Mucosa of descending colon (tissue), 3 donors: ENCODE measurements at places on chromosomes 2 and 18. TPM values are rescaled to one million over a fixed set of nuclear protein-coding genes. Genes with fewer than 3 reads are reported as not detected.

- no peak for DNase-seq
Observed at GRCh38 chr2:13650586-13651180, 933.9 kb downstream of the TRIB2 start.

- no peak for DNase-seq
Observed at GRCh38 chr2:231987124-231987727, 25.7 kb downstream of the DIS3L2 start.

DNA sequence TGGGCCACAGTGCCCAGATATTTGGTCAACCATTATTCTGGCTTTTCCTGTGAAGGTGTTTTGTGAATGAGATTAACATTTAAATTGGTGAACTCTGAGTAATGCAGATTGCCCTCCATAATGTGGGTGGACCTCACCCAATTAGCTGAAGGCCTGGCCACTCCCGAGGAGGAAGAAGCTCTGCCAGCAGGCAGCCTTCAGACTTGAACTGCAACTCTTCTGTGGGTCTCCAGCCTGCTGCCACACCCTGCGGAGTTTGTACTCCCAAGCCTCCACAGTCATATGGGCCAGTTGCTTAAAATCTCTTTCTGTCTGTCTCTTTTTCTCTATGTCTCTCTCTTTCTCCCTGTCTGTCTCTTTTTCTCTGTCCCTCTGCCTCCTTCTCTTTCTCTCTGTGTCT lies 262.7 kb downstream of the MYCN start:
- peak; percentile 76 for DNase-seq

DNA sequence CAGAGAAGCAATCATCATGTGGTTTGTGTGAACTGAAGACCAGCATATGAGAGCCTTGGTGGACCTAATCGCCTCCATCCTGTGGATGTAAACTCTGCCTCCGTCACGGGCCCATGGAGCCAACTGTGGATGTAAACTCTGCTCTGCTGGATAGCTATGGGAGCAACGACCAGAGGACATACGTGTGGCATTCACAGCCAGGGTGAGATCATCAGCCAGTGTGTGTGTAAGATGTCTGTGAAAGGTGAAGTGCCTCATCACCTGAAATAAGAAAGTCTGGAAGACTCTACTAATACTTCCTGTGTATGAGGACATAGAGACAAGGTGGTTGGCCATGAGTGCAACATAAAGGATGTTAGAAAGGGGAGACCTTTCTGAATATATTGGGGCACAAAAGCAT lies 63.5 kb downstream of the CYB5A start:
- DNase-seq, result no peak

DNA sequence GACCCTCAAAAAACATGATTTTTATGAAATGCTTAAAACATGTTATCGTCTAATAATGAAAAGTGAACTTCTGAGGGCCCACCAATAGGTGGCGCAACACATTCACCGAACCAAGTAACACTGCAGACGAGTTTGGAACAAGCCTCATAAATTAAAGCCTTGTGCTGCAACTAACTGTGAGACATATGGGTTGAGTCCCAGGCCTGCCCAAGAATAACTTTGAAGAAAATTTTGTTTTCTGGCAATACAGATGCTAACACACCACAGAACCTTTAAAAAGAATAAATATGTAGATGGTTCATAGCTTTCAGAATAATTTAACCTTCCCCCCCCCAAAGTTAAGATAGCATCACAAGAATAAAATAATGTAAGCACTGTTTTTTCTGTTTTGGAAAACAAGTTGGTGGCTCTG lies 285.9 kb downstream of the RNF144A start:
- DNase-seq, result peak; percentile 26

CD28 gene
- total RNA-seq, result 1.4 TPM

GRCh38 chr2:24643051-24643450 lies 150.1 kb downstream of the PTRHD1 start:
- no peak for DNase-seq
